ENCODE measurements at places on chromosomes 11 and 22.

DNA sequence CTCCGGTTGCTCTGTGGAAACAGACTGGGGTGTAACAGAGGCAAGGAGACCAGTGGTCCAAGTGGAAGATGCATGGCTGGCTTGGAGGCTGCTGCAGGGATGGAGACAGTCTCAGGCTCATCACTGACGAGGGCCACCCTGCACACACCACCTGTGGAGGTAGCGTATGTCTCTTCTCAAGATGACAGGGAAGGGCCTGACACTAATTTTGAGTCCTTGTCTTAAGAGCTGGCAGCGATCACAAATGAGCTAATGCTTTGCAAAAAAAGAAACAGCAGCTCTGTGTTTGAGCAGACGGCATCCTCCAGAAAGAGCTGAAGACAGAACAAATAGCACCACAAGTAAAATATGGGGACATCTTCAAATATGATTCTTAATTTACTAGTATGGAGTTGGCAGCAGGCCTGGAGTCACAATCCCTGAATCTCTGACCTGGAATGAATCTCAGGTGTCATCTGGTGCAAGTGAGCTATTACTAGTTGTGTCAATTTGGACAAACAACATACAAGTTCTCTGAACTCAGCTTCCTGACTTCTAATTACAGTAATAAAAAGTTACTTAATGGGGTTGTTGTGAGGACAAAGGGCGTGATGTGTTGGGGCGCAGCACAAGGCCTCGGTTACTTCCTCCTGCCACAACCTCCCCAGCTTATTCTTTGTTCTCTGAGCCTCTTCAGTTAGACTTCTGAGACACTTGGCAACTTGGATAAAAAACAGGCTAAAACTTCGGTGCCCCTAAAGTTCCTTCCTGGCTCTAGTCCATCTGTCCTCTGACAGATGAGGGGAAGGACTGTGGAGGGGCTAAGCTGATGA, 95.2 kb upstream of the BID start:
- H3K27ac ChIP-seq, result no peak overlapping the region
- H3K36me3 ChIP-seq, result peaks cover 23% of the 10 kb centered on the region
- no peaks in the 10 kb centered on the region for H3K4me1 ChIP-seq
- no peak for DNase-seq

- H3K4me1 ChIP-seq, result no peaks in the 10 kb centered on the region
- DNase-seq, result no peak
- no peak overlapping the region for H3K27ac ChIP-seq
- no peak overlapping the region for H3K4me3 ChIP-seq
Measured at GRCh38 chr11:87871056-87871455, 304.2 kb downstream of the RAB38 start.

DNA sequence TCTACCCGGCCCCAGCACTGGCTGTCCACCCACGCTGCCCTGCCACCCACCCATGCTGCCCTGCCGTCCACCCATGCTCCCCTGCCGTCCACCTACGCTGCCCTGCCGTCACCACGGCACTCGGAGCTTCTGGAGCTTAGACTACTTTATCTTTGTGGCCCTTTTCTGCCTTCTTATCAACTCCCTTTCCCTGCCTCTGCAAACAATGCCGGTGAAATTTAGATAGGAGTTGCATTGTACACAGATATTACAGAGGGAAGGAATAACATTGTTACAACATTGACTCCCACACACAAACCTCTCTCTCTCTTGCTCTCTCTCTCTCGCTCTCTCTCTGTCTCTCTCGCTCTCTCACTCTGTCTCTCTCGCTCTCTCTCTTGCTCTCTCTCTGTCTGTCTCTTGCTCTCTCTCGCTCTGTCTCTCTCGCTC, 33.7 kb upstream of the BRSK2 start:
- H3K4me3 ChIP-seq, result no peak overlapping the region
- H3K4me1 ChIP-seq, result no peaks in the 10 kb centered on the region
- no peaks in the 10 kb centered on the region for H3K36me3 ChIP-seq
- DNase-seq, result no peak

DNA sequence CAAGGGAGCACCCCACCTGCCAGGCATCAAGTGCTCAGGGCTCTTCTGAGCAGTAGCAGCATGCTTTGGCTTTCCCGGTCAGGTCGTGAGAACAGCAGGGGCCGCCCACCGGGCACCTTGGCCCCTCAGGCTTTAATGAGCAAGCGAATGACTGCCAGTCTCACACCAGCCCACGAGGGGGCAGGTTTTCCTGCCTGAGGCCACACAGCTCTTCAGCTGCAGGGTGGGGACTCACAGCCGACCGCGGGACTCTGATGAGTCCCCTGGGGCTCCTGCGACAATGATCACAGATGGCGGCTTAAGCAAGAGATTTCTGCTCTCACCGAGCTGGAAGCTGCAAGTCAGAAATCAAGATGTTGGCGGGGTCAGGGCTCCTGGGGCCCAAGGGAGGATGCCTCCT, 14.3 kb upstream of the FGF19 start:
- peaks cover 21% of the 10 kb centered on the region for H3K27me3 ChIP-seq
- no peaks in the 10 kb centered on the region for H3K36me3 ChIP-seq
- H3K4me1 ChIP-seq, result no peaks in the 10 kb centered on the region
- DNase-seq, result no peak
- H3K4me3 ChIP-seq, result no peak overlapping the region

DNA sequence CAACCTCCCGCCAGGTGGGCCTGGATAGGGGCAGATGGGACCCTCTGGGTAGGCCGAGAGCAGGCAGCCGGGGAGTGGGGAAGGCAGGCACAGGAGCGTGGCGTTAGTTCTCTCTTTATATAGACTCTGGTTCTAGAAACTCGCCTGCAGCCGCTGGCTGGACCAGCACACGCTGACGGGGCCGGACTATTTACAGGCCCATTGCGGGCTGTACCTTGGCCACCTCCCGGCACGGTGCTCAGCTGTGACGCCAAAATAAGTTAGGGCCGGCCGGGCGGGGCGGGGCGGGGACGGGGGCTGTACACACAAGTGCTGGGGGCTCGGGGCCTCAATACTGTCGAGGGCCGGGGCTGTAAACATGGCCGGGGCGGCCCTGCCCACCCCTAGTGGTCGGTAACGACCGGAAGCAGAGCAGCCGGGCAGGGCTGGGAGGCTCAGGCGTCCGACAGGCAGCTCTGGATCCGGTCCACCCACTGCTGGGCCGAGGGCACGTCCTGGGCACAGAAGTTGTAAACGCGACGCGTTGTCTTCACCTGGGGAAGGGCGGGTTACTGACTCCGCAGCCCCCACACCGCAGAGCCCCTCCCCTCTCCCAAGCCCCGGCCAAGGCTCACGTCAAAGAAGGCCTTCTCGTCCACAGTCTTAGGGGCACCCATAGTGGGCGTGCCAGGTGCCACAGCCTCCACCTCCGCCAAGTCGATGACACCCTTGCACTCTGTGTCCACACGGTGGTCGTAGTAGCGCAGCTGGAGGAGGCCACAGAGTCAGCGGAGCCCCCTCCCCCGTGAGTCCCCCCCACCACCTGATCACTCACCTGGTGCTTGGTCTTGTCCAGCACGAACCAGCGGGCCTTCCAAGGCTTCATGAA, 27.9 kb downstream of the SBF1 start:
- DNase-seq, result no peak
- no peak overlapping the region for H3K27ac ChIP-seq
- H3K4me3 ChIP-seq, result no peak overlapping the region
- H3K4me1 ChIP-seq, result peaks cover 17% of the 10 kb centered on the region
- H3K27me3 ChIP-seq, result no peaks in the 10 kb centered on the region

DNA sequence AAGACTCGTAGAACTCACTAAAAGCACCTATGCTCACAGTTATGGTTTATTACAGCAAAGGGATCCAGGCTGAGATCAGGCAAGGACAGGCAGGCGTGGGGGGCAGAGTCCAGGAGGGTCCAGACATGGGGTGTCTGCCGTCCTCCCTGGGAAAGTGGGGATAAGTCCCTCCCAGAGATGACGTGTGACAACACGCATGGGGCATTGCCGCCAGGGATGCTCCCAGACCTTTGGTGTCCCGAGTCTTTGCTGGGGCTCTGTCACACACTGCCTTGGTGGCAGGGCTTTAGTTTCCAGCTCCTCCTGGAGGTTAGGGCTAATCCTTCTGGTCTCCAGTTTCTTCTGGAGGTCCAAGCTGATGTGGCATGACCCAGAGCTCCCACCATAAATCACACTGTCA, 226.7 kb downstream of the CTTN start:
- H3K27me3 ChIP-seq, result no peaks in the 10 kb centered on the region
- DNase-seq, result no peak
- H3K4me1 ChIP-seq, result no peaks in the 10 kb centered on the region
- H3K27ac ChIP-seq, result no peak overlapping the region
- no peak overlapping the region for H3K4me3 ChIP-seq

DNA sequence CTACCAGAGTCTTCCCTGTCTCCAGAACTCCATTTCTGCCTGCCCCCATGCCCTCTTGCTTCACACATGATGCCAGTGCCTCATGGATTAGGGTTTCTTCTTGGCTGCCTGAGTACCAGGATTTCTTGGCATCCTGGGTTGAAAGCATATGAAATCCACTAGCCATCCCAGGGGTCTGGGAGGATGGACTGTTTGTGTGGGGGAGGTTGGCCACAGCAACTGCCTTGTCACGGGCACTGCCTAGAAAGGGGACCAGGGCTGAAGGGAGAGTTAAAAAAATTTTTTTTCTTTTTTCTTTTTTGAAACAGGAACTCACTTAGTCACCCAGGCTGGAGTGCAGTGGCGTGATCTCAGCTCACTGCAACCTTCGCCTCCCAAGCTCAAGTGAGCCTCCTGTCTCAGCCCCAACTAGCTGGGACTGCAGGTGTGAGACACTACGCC, 4.2 kb downstream of the USP35 start:
- DNase-seq, result no peak
- H3K27me3 ChIP-seq, result no peaks in the 10 kb centered on the region
- no peak overlapping the region for H3K27ac ChIP-seq
- peaks cover 14% of the 10 kb centered on the region for H3K4me1 ChIP-seq
- H3K36me3 ChIP-seq, result no peaks in the 10 kb centered on the region

- H3K27ac ChIP-seq, result no peak overlapping the region
- H3K27me3 ChIP-seq, result no peaks in the 10 kb centered on the region
- H3K4me3 ChIP-seq, result no peak overlapping the region
- peaks cover 18% of the 10 kb centered on the region for H3K4me1 ChIP-seq
- DNase-seq, result no peak
Measured at GRCh38 chr22:39600491-39601179, 30.1 kb downstream of the CACNA1I start.

DNA sequence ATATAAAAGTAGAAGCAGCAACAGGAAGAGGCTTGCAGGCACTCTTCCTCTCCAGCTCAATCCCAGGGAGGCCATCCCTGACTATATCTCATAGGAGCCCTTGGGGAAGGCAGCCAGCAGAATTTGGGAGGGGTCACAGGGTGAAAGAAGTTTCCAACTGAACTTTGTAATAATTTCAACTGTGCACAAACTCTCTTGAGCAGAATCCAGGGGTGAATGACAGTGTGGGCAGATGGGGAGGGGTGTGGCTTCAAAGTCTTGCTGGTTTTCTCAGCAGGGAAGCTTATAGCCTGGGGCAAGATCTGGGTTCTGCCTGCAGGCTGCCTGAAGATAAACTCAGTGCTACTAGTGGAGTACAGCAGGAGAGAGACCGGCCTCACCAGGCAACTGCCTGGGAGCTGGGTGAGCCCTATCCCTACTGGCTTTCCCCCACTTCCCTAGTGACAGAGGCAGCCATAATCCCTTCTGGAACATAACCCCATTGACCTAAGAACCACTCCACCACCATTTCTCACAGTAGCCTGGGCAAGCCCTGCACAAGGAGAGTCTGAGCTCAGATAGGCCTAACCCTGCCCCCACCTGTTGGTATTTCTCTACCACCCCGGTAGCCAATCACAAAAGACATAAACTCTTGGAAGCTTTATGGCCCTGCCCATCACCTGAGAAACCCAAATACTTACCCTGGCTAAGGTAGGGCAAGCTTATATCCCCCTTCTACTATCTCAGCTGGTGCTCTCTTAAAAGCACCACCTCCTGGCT, 17.8 kb upstream of the TTC12 start:
- H3K4me3 ChIP-seq, result no peak overlapping the region
- H3K4me1 ChIP-seq, result no peaks in the 10 kb centered on the region
- H3K36me3 ChIP-seq, result no peaks in the 10 kb centered on the region
- DNase-seq, result no peak
- H3K27me3 ChIP-seq, result no peaks in the 10 kb centered on the region
- H3K27ac ChIP-seq, result no peak overlapping the region

DNA sequence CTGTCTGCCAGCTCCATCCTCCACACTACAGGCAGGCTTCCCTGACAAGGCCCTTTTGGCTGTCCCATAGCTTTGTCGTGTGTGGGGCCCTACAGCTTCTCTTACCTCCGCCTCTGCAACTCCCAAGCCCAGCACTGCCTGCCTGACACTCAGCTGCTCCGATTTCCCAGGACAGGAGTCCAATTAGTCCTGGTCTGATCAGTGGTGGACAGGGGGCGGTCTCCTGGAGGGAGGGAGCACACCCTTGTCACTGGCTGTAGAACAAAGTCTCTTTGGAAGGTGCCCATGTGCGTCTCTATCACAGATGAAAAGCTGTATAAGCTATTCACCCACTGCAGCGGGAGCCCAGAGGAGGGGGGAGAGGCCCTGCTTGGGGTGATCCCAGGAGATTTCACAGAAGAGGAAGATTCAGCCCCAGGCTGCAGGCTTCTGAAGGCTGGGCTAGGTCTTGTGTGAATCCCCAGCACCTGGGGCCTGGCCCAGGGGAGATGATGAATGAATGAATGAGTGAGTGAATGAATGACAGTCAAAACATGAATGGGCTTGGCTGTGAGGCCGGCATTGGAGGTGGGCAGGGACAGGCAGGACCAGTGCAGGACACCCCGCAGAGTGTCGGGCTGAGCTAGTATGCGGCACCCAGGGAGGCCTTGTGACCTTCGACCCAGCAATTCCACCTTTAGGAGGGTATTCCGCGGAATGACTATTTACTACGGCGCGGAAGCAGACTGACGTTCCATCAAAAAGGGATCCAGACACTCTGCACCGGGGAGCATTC, 142.4 kb downstream of the CACNA1I start:
- no peak overlapping the region for H3K4me3 ChIP-seq
- H3K27ac ChIP-seq, result no peak overlapping the region
- H3K36me3 ChIP-seq, result no peaks in the 10 kb centered on the region

DNA sequence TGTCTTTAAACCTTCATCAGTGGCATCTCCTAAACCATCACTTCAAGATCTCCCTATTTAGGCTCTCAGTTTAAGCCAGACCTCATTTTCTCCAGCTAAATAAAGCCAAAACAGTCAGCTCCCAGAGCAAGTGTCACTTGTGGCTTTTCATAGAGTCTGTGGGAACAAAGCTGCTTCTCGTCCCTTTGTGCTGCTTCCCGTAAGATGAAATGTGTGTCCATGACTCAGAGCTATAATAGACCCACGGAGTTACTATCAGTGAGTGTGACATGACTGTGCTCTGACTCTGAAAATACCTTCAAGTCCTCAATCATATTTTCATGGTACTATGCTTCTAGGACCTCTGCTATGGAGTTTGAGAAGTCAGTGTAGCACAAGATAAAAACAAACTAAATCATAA, 57.3 kb upstream of the SLN start:
- H3K27me3 ChIP-seq, result no peaks in the 10 kb centered on the region
- DNase-seq, result no peak
- no peaks in the 10 kb centered on the region for H3K36me3 ChIP-seq
- no peak overlapping the region for H3K4me3 ChIP-seq

GRCh38 chr22:24185001-24185500, 3.8 kb downstream of the SUSD2 start:
- H3K4me1 ChIP-seq, result no peaks in the 10 kb centered on the region
- no peak for DNase-seq
- no peak overlapping the region for H3K4me3 ChIP-seq
- H3K36me3 ChIP-seq, result no peaks in the 10 kb centered on the region
- H3K27ac ChIP-seq, result no peak overlapping the region

All from effector memory CD4-positive, alpha-beta T cell (primary cell).